ENCODE measurements at places on chromosomes 1 and 21.

DNA sequence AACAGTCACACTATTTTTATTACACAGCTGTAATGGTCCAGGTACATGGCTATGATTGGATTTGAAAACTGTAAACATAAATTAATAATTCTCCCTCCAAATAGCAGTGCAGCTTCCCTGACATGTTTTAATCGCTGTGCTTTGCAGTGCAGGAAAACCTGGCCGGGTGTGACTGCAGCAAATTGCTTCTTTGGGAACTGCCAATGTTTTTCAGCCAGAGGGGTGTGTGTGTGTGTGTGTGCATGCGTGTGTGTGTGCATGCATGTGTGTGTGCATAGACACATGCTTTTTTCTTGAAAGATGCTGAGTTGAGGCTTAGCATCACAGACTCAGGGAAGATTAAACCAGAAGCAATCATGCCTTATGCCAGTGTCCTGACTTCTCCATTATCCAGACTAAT is 231.2 kb downstream of the PRDM2 start:
- DNase-seq, result no peak

DNA sequence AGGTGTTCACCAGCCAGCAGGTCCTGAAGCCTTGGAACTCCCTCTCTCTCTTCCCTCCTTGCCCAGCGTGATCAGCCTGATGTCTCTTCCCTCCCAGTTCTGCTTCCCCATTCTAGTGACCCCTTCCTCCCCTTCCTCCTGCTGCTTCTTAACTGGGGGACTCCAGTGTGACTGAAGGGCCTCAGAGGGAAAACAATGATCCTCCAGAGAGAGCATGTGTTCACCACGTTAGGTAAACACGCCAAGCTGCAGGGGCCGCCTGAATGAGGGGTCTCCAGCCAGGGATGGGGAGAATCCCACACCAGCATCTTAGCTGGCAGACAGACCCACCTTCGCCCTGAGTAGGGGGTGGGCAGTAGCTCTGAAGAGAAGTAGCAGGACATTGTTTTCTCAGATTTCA is 124.8 kb downstream of the TMEM53 start:
- DNase-seq, result no peak

DNA sequence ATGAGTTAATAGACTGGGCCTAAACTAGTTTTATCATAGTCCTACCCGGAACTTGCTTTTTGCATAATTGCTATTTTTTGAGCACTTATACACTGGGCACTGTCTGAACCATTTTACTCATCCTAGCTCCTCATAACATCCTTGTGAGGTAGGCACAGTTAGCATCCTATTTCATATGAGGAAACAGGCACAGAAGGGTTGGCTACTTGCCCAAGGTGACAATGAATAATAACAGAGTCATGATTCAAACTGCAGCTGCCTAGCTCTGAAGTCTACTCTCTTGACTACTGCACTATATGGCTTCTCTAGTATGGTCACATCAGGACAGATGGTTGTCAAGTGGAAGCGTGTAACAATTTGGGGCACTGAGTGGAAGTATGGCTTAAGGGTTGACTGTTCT is 18.2 kb upstream of the RC3H1 start:
- no peak for DNase-seq

DNA sequence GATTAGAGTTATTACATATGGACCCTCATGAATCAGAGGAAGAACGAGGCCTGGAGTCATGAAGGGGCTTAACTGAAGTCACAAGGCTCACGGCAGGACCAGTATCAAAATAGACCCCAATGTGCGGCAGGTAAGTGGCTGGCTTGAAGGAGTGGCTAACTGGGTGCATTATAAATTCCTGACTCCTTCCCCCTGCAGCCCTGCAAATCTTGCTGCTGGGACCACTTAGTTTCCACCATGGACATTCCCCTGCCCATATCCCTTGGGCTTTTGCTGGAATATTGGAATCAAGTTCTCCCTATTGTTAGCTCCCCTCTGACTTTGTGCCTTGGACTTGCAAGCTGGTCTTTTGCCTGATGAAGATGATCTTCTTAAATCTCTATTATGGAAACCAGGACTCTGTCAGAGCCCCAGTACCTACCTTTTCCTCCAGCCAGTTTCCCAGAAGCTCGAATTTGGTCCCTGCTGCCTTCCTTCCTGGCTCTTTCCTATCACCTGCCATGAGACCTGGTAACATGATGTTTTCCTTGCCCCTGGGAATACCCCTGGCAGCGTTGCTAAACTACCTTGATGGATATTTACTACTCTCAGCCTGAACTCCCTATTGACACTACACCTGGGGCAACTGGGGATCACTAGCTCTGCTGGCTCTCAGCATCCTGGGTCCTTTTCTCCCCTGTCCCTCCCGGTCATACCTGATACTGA is 156.0 kb upstream of the JUN start:
- no peak for DNase-seq

- no peak for DNase-seq
These were observed 114.8 kb downstream of the BEND5 start for GRCh38 chr1:48661726-48662463.

- DNase-seq, result no peak
These were observed 109.1 kb downstream of the LMO4 start for GRCh38 chr1:87437663-87438295.

DNA sequence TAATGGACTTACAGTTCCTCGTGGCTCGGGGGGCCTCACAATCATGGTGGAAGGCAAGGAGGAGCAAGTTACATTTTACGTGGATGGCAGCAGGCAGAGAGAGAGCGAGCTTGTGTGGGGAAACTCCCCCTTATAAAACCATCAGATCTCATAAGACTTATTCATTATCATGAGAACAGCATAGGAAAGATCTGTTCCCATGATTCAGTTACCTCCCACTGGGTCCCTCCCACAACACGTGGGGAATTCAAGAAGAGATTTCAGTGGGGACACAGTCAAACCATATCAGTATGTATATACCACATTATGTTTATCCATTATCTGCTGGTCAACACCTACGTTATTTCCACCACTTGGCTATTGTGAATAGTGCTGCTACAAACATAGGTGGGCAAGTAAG is 352.3 kb upstream of the B3GALT2 start:
- no peak for DNase-seq

DNA sequence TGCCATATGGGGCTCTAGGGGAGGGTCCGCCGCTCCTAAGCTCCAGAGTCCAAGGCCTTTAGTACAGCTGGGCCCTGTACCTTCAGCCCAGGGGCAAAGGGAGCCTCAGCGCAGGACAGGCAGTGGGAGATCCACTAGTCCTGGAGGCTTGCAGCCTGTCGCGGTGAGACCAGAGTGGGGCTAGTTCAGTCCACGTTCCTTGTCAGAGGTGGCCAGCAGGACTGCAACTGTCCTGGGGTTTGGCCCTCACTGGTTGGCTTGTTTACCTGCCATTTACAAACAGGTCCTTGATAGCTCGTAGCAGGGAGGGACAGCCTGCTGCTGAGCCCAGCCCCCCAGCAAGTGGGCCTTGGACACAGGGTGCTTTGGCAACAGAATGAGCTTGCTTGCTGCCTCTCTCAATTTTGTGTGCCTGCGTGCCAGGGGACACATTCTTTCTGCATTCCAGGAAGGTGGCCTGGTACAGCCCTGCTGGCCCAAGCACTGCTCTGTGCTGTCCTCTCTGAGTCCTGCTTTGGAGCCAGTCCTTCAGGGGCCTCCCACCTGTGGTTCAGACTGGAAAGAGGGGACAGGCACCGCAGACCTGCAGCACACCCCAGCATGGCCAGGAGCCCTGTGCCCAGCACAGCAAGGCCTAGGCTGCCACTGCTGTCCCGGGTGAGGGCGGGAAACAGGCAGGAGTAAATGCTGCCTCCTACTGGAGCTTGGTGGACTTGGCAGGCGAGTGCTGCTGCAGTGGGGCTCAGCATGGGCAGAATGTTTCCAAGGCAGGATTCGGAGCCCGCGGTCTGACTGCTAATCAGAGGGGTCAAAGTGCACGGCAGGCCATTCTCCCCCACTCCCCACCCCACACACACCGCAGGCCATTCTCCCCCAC is 15.2 kb downstream of the H6PD start:
- DNase-seq, result no peak

DNA sequence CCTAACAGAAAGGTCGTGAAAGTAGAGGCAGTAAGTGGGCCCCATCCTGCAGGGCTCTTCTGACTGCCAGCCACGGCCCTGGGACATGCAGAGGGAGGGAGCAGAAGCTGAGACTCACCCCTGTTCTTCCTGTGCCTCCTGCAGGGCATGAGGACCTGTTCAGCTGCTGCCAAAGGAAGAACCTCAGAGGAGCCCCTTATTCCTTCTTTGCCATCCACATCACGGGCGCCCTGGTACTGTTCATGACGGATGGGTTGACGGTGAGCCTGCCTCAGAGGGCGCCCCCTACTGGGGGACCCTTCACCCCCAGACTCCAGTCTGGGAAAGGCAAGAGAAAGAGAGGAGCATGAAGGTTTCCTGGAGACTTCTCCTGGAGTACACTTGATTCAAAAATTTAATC is 47.1 kb downstream of the ELK4 start:
- no peak for DNase-seq

- no peak for DNase-seq
These were observed 40.6 kb upstream of the CLIC4 start for GRCh38 chr1:24704411-24705259.

GRCh38 chr1:18989896-18990295 is 33.4 kb upstream of the IFFO2 start:
- no peak for DNase-seq

GRCh38 chr1:221117548-221117951 is 238.3 kb downstream of the HLX start:
- no peak for DNase-seq

GRCh38 chr1:119634016-119634415 is 14.1 kb downstream of the ZNF697 start:
- no peak for DNase-seq

DNA sequence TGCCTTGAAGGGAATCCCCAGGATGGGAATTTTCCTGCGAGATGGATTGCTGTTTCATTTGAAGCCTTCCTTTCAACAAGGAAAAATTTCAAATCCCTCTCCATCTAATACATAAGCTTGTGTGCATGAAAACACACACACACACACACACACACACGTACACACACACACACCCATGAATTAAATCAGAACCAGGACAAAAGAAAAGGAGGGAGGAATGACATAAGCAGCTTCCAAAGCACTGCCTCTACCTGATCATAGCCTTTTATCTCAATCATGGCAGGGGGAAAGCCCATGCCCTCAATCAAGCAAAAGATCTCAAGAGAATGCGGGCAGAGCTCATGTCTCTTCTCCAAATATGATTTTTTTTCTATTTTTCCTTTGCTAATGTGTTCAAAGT is 139.7 kb downstream of the SLC44A5 start:
- no peak for DNase-seq

DNA sequence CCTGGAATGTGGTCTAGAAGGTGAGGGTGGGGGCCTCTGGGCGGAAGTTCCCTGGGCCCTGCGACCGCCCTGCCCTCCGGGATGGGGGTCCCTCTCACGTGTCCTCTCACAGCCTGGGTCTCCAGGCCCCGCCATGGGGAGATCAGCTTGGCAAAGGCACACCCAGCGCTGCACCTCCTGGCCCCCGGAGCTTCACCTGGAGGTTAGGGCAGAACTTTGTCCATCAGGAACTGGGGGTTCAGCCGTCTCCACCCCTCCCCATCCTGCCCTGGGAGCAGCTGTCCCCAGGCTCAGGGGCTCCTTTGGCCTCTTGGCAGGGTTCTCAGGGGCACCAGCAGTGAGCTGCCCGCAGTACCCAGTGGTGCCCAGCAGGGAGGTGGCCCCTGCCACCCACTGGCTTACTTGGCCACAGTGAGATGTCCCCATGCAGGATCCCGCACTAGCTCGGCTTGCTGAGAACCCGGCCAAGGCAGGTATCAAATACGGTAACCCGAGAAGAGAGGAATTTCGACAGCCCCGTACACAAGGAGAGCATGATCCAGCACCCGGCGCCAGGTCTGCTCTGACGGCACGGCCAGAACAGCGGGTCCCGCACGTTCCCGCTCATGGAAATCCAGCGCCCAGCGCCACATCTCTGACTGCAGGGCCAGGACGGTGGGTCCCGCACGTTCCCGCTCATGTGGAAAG is 36.7 kb downstream of the RRP1 start:
- no peak for DNase-seq

DNA sequence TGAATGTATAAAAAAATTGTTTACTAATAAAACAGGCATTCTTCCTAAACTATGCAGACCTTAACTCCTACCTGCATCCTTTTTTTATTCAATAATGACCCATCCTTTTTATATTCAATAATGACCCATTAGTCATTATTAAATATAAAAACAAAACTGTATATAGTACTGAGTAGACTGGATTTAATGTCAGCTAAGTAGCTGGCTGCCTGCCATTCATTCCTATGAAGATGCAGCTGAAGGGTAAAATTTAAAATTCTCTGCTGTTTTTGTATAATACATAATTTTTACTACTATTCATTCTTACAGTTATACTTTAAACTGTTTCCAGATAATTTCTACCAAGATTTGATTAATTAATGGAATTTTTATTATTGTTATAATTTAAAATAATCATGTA is 79.3 kb downstream of the DENND1B start:
- no peak for DNase-seq

- DNase-seq, result no peak
These were observed 43.7 kb downstream of the CHAF1B start for GRCh38 chr21:36428761-36429432.

DNA sequence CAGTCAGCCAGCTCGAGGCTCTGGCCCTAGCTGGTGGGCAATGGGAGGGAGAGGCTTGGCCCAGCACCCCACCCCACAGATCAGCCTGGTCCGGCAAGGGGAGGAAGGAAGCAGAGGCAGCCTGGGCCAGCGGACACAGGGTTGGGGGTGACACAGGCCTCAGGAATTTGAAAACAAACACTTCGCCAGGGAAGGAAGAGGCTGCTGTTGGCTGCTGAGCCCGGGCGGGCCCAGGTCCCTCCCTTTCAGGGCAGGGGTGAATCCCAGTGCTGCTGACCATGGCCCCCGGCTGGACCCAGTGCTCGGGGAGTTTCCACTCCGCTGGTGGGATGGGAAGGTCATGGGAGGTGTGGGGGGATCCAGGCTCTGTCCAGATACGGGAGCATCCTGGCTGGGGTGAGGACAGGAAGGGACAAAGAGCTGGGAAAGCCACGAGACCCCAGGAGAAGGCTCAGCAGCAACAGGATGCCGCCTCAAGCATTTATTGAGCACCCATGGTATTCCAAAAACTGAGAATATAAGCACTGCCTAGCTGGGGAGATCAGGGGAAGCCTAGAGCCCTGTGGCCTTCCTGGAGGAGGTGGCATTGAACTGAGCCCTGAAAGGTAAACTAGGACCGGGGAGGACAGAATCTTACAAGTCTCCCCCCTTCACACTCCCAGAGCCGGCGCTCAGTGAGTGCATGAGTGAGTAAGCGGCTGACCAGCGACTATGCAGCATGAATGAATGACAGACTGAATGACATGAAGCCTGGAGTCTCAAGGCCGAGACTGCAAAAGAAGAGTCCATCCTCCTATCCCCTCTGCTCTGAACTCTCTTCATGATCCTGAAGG is 26.2 kb upstream of the EPHA2 start:
- no peak for DNase-seq

All from stimulated activated CD8-positive, alpha-beta memory T cell treated with anti-CD3 and anti-CD28 coated beads, Interleukin-4, amount 100 ng/mL, for 1 hour (primary cell).